ENCODE measurements at places on chromosomes 16 and 17.

DNA sequence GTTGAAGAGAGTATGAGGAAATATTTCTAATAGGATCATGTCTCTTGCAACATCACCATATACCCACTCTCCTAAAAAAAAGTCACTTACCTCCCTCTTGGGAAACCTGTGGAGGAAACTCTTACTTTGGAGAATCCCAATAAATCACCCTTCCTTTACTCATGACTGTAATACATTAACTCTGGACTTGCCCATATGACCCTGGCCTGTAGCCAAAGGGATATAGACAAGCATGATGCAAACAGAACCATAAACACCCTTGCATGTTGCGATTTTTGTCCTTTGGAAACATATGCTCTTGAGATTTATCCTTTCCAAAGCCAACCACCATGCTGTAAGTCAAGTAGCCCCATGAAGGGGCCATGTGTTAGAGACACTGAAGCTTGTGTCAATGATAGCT is 19.5 kb downstream of the CDH11 start:
- DNase-seq, result no peak

DNA sequence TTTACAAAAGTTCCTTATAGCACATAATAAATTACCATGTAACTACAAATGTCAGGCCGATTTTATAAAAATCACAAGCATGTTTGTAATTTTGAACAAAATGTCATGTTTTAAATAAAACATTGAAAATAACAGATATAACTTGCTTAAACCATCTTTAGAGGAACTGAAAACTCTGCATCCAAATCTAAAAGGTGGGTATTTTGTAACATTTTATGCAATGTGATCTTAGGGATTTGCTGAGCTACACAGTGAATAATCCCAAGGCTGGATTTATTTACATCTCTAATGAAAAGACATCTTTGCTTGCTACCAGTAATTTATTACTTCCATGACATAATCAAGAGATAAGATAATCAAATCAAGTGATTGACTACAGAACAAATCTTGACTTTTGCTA is 47.5 kb downstream of the N4BP1 start:
- DNase-seq, result no peak

DNA sequence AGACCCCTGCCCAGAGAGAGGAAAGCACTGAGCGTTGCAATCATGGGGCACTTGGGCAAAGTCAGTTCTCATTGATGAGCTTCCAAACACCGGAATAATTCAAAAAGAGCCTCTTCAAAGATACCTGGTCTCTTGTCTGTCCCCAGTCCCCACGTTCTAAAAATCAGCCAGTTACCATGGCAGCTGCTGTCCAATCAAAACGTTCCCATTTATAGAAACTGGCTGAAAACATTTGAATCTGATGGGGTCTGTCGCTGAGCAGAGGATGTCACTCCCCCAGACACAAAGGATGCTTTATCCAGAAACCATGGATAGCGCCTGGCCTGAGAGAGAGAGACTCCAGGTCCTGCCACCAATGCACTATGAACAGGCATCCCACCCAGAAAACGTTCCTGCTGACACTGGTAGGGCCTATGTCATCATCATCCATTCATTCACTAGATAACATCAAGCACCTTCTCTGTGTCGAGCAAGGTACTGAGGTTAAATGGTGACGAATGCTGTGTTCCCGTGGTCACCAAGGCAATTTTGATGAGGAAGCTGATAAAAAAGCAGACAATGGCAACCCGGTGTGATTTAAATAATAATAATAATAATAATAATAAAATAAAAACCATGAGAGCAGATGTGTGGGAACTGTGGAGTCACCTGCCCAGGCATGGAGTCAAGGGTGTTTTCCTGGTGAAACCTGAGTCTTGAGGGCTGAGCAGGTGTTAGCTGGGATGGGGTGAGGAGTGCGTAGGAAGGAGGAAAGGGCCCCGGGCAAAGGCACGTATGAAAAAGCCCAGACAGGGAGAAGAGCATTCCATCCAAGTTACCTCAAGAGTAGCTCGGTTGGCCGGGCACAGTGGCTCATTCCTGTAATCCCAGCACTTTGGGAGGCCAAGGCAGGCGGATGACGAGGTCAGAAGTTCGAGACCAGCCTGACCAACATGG is 19.0 kb upstream of the CALB2 start:
- DNase-seq, result no peak

- DNase-seq, result peak; percentile 90
Measured at GRCh38 chr16:25012525-25012991, 2.6 kb downstream of the ARHGAP17 start.

- DNase-seq, result no peak
Measured at GRCh38 chr17:78903101-78903779, at the start of gene CEP295NL. Gene CEP295NL (minus strand): TSS chr17:78903201. CDS start chr17:78901828, 1,373 bp downstream.

DNA sequence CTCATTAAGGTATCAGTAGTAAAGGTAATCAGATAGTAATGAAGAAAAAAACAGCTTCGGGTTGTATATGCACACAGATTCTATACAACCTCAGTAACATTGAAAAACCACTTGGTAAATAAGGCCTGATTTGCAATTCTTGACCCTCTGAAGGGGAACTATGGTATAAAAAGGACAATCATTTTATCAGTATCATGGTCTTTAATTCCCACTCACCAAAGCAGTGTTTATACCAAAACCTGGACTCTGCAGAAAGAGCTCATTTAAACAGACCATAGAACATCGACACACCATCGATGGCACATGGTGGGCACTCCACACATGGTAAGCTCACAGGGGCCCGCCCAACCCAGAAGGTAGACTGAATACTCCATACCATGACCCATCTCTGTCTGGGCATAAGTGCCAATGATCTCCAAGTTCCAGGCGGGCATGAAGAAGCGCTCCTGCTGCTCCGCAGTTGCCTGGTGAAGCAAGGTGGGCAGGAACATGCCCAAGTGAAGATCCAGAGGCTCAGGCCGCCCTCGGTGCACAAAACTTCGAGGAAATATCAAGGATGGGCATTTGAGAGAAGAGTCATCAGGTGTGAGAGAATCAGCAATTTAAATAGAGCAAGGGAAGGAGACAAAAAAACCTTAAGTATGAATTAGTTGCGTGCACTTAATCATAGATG is 19.0 kb downstream of the ACOX1 start:
- no peak for DNase-seq

- DNase-seq, result peak; percentile 36
Measured at GRCh38 chr16:81198635-81199034, 39.9 kb upstream of the BCO1 start.

- DNase-seq, result no peak
Measured at GRCh38 chr16:180101-180675, at the start of gene HBQ1. Gene HBQ1 (plus strand): TSS chr16:180459. CDS start chr16:180487, 28 bp downstream.

GRCh38 chr17:1638171-1638590 is 7.4 kb downstream of the SCARF1 start:
- DNase-seq, result no peak

- no peak for DNase-seq
Measured at GRCh38 chr16:7602291-7602950, 269.8 kb downstream of the RBFOX1 start.

DNA sequence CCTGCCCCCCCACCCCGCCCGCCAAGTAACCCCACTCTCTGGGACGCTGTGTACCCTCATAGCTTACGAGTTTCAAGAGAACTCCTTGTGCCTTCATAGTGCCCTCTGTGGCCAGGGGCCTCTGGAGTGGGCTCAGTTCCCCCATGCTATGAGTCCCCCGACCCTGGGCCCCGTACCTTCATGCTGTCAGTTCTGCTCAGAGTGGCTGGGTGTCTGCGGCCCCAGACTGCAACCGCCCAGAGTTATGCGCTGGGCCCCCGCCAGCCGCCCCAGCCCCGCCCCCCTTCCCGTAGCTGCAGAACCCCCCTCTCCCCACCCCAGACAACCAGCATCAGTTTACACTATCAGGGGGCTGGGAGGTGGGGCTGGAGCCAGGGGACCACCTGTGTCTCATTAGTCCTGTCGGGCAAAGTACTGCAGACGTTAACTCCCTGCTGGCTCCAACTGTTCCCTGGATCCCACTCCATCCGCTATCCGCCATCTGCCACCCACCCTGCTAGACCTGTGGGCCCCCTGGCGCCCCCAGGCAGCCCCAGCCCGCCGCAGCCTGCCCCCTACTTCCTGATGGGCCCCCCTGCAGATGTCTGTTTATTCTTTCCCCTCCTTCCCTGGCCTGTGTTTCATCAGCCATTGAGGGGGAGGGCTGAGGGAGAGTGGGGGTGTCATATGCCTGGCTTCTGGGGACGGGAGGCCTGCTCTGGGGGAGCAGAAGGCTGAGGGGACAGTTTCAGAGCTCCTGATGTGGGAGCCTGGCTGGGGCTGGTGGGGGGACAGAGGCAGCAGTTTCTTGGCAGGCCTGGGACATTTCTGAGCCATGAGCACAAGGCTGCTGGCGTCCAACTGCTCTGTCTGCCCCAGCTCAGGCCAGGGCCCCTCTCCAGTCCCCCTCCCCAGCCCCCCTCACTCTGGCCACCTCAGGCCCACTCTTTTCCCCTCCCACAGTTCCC is at the start of gene MFAP4:
MFAP4 (minus strand) TSS at position 217 of the 947 bp plus-strand sequence; CDS start at position 182, 35 bp downstream.
- DNase-seq, result peak; percentile 98

- DNase-seq, result no peak
Measured at GRCh38 chr16:18950469-18951185, 24.4 kb upstream of the SMG1 start.

DNA sequence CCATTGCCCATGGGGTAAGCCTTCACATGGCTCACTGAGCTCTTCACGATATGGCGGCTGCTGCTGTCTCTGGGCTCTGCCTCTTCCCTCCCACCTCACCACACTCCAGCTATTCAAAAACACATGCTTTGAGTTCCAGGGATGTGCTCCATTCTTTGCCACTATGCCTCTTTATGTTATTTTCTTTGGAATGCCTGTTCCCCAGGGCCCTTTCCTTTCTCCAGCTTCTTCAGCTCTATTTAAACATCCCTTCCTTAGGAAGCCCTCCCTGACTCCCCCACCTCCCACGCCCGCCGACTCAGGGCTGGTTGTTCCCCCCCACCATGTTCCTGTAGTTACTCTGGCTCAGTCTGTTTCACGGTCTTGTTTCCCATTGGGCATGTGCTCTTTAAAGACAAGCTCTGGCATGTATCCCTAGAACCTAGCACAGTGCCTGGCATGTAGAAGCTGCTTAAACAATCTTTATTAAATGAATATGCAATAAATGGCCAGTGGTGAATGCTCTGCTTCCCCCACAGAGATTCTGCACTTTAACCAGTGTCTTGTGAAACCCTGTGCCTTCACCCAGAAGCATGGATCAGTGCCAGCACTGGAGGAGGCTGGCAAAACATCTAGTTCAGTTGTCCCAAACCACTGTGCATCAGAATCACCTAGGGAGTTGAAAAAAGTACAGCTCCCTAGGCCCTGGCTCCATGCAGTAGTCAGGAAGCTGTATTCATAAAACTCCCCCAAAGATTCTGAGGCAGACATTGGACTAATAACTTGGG is 6.9 kb downstream of the MYCBPAP start:
- peak; percentile 35 for DNase-seq

DNA sequence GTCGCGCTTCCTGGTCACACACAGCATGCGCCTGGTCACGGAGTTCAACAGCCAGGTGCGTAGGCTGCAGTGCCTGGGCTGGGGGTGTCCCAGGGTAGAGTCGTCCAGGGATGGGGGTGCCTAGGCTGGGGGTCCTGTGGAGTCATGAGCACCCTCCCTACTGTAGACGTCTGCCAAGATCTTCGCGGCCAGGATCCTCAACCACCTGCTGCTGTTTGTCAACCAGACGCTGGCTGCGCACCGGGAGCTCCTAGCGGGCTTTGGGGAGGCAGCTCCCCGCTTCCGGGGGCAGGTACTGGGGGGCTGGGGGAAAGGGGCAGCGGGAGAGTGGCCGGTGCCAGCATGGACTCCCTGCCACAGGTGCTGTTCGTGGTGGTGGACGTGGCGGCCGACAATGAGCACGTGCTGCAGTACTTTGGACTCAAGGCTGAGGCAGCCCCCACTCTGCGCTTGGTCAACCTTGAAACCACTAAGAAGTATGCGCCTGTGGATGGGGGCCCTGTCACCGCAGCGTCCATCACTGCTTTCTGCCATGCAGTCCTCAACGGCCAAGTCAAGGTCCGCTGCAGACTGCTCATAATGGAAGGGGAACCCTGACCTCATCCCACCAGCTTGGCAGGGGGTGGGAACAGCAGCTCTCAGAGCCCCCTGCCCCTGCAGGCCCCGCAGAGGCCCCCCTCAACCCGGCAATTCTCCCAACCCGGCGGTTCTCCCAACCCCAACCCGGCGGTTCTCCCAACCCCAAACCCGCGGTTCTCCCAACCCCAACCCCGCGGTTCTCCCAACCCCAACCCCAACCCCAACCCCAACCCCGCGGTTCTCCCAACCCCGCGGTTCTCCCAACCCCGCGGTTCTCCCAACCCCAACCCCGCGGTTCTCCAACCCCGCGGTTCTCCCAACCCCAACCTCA is 2.4 kb downstream of the PDIA2 start:
- no peak for DNase-seq

DNA sequence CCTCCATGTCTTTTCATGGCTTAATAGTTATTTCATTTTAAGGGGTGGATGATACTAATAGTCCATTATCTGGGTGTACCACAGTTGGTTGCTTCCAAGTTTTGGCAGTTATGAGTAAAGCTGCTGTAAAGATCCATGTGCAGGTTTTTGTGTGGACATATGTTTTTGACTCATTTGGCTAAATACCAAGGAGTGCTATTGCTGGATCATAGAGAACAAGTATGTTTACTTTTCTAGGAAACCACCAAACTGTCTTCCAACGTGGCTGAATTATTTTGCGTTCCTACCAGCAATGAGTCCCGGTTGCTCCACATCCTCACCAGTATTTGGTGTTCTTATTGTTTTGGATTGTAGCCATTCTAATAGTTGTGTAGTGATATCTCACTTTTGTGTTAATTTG is 181.9 kb downstream of the SPECC1 start:
- DNase-seq, result peak; percentile 78

GRCh38 chr17:57948555-57949420 is 6.4 kb downstream of the CUEDC1 start:
- DNase-seq, result peak; percentile 91

- DNase-seq, result peak; percentile 94
Measured at GRCh38 chr17:78289802-78290363, 58.5 kb downstream of the TMEM235 start.
